Articular chondrocyte of knee joint (primary cell): ENCODE measurements at places on chromosomes 7 and 10. TPM values are rescaled to one million over a fixed set of nuclear protein-coding genes. Genes with fewer than 3 reads are reported as not detected.

Gene FLNC
- total RNA-seq = 18.4 and 30.6 TPM in 2 replicates

Gene RET
- 0.32 and 0.65 TPM in 2 replicates for total RNA-seq

Gene TMEM139
- total RNA-seq = 0.11 TPM in 1 of 2 replicates, not detected in the other

Gene TRIM50
- not detected in 2 replicates for total RNA-seq
